ENCODE measurements at places on chromosomes 6 and 20. TPM values are rescaled to one million over a fixed set of nuclear protein-coding genes. Genes with fewer than 3 reads are reported as not detected.

GRCh38 chr6:108669673-108670072, 109.0 kb downstream of the FOXO3 start:
- no peak for DNase-seq

- no peak for DNase-seq
Measured at GRCh38 chr20:23151885-23152284, 65.8 kb upstream of the CD93 start.

DNA sequence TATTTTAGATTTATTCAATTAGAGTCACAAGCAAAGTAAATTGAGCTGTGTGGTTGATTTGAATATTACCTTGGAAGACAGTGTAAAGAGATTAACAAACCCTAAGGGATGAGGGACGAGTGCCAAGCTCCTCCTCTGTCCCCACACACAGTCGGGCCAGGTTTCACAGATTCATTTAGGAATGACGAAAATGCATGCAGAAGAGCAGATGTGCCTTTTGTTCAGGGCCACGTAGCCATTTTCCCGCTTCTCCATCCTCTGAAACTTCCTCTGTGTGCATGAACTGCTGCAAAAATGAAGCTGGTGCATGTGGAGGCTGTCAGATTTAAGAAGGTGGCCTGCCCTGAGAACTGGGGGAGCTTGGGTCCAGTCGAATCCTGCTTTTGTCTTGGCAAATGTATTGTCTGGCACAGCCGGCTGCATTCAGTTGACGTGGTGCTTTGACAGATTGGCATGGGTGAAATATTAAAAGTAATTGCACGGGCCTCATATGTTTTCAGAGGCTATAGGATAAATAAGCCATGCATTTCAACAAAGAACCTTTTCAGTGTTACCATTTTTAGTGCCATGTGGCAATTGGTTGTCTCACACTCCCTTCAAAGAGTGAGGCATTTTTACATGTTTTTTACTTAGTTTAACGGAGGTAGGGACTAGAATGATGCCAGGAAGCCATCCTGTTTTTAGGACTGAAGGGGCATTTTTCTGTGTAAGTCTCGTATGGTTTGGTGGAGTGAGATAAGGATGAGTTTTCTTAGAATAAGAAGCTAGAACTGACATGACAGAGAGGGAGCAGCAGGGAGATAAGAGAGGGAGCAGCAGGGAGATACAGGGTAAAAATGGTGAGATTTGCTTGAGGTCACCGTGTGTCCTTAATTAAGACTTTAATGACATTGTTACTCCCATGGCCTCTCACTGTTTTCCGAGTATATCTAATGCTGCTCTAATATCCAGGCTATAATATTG, 361.1 kb downstream of the NRN1 start:
- no peak for DNase-seq

GRCh38 chr20:59402681-59403080, 102.3 kb downstream of the EDN3 start:
- DNase-seq = peak; percentile 30

DNA sequence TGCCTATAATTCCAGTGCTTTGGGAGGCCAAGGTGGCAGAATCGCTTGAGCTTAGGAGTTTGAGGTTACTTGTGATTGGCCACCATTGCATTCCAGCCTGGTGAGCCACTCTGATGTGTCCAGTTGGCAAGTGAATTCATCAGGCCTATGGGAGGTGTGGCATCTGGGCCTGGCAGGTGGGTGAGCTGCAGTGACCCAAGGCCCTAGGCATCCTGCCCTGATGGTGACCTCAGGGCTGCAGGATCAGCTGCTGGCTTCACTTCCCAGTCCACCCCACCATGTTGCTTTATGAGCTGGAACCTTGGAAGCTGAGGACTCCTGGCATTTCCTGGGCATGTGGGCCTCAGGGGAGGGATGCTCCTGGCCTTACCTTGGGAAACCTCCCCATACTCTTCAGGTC, 20.5 kb downstream of the RSPH9 start:
- DNase-seq = no peak

GRCh38 chr6:37241131-37241530, 16.4 kb upstream of the TBC1D22B start:
- DNase-seq = no peak

DNA sequence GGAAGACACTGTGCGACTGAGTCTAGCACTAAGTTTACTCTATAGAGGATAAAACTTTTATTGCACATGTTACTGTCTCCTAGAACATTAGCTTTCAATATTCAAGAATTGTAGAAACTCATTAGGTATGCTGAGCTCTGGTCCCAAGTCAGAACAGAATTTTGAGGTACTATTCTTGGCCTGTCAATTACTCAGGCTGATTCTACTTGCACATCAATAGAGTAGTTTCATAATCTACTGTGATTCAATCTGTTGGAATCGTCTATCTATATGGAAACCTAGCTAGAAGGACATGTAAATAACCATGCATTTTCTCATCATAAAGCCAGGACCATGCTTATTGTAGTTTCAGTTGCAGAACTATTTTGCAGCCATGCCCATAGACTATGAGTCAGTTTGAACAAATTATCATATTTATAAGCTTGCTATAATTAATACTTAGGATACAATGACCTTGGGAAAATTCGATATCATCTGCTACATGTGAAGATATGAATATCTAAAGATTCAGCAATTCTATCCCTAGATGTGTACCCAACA, 41.6 kb downstream of the FLRT3 start:
- no peak for DNase-seq

DNA sequence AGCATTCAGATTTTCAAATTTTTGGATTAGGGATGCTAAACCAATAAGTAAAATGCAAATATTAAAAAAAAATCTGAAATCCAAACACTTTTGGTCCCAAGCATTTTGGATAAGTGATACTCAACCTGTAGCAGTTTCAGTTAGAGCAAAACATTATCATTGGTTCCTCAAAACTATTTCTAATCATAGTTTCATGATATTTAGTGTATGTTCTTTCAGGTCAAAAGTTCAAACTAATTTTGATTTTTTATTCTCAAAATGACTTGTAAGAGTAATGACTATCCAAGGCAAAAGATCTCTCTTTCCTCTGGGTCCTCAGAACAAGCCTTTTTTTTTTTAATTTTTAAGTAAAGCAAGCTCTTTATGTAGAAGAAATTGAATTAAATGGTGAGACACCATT, 64.0 kb upstream of the TFB1M start:
- no peak for DNase-seq

- DNase-seq = no peak
Measured at GRCh38 chr6:151721146-151721545, 86.3 kb upstream of the ESR1 start.

- DNase-seq = no peak
Measured at GRCh38 chr6:117165911-117166499, 99.4 kb upstream of the VGLL2 start.

- no peak for DNase-seq
Measured at GRCh38 chr20:4350096-4350495, 334.7 kb upstream of the RNF24 start.

- no peak for DNase-seq
Measured at GRCh38 chr6:163416557-163417253, 2.2 kb downstream of the QKI start.

- DNase-seq = no peak
Measured at GRCh38 chr6:16136621-16137450, 8.0 kb downstream of the MYLIP start.

GRCh38 chr6:52115145-52115741, 27.8 kb upstream of the PKHD1 start:
- no peak for DNase-seq

- DNase-seq = no peak
Measured at GRCh38 chr6:148967011-148967520, 220.2 kb downstream of the UST start.

GRCh38 chr6:47483853-47484546, 6.4 kb downstream of the CD2AP start:
- DNase-seq = no peak

GRCh38 chr6:87705070-87705691, 3.1 kb upstream of the AKIRIN2 start:
- no peak for DNase-seq

GRCh38 chr6:41373627-41373918, 38.2 kb downstream of the NCR2 start:
- no peak for DNase-seq

- DNase-seq = peak; percentile 77
Measured at GRCh38 chr20:4038047-4038459, 22.7 kb upstream of the RNF24 start.

GRCh38 chr6:26594131-26594498, 2.6 kb upstream of the ABT1 start:
- DNase-seq = no peak

DNA sequence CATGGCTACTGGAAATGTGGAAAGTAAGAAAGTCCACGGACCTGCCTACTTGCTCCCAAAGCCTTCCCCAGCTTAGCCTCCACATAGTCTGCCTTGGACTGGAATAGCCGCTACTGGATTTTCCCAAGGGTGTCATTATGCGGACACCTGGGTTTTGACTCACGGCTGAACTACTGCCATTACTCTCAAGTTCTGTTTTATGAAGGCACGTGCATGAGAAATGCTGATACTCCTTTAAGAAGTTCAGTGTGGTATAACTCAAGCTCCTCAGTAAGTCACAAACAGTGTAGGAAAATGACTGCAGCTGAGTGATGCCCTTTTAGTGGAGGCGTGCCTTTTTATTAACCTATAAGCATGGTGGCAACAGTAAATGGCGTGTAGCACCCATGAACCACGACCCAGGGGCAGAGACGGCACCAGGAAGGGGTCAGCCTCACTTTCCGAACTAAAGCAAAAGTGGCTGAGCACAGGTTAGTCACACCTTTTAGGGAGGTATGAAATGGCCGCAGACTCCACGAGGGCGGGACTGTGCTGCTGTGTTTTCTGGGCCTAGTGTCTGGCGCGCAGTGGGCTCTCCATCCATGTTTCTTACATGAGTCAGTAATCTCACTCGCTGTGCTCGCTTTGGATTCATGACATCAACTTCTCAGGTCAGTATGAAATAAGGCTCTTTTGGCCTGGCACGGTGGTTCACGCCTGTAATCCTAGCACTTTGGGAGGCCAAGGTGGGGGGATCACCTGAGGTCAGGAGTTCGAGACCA, 23.9 kb downstream of the PSMG4 start:
- DNase-seq = peak; percentile 15

DNA sequence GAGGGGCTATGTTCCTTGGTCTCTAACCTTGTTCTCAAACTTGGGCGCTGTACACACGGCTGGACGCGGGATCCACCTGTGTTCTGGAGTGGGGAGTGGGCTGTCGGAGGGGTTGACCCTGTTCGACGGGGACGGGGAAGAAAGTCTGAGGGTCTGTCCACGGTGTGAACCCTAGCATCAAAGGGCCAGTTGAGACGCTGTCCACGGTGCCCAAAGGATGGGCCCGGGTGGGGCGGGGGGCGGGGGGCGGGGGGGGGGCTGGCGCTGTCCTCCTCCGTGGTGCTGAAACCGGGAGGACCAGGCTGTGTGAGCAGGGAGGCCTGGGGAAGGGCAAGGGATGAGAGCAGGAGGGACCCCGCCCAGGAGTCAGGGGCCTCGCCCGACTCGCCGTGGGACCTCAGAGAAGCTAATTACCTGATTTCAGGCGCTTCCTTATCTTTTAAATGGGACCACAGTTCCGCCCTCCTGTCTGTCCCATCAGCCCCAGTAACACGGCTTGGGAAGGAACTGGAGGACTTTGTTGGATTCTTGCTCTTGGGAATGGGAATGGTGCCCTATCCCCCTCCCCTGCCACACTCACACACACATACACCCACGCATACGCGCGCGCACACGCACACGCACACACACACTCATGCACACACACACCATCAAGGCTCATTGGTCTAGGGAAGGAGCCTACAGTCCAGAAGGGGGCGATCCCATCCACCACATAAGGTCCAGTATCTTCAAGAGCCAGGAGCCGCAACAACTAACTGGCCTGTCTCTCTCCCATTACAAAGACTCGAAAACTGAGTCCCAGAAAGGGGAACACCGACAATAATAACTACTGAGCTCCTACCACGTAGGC, 1.0 kb upstream of the VSTM2L start:
- peak; percentile 39 for DNase-seq

DNA sequence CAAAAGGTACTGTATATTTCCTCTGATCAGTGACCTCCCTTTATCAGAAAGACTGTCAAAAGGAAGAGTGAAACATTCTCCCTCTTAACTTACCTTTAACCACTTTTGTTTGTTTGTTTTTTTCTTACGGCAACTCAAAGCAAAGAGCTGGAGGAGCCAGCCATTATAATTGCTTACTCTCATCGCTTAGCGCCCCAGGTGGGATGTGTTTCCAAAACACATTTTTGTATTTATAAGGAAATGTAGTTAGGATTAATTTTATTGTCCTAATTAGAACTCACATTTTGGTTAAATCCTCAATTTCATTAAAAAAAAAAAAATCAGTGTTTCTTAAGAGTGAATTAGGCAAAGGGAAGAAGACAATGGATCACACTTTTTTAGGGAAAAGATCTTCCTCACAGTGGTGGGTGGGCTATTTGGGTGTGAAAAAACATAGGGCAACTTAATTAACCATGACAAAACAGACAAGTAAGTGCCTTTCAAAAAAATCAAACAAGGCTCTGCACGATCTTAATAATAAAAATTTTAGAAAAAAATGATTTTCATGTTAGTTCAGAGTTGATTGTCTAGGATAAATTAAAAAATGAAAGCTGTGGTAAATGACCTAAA, 1.2 kb upstream of the PHACTR2 start:
- no peak for DNase-seq

GRCh38 chr20:59160389-59161115, 3.1 kb upstream of the ZNF831 start:
- no peak for DNase-seq

GRCh38 chr20:33852626-33853506, 41.7 kb downstream of the CHMP4B start:
- DNase-seq = no peak

DNA sequence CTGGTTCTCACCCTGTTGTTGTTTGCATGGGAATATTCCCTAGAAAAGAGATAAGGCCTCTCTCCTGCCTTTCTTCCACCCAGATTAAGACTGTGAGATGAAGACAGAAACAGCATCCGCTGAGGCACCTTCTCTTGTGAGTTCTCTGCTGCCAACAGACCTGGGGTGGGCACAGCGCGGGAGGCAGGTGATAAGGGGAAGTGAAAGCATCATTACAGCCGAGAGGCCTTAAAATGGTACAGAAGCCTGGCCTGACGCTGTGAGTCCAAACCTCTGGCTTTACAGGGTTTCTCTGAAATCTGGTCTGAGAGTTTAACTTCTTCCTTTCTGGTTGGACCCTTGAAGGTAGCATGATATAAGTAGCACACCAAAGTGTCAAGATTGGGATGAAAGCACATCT, 21.0 kb upstream of the IYD start:
- no peak for DNase-seq

- no peak for DNase-seq
Measured at GRCh38 chr6:27591699-27592480, 119.0 kb upstream of the ZNF184 start.

The TLDC2 gene
- 27.7 TPM for total RNA-seq

The GABRR2 gene
- total RNA-seq = 0.55 TPM

The NMBR gene
- total RNA-seq = not detected

The SLC17A2 gene
- total RNA-seq = not detected

The TCF15 gene
- 0.22 TPM for total RNA-seq

The SNX14 gene
- total RNA-seq = 84.5 TPM

The TINAG gene
- total RNA-seq = 41.6 TPM

The BTBD9 gene
- total RNA-seq = 26.1 TPM

The WFDC5 gene
- not detected for total RNA-seq

The GMPR gene
- 5.6 TPM for total RNA-seq

The FNDC11 gene
- not detected for total RNA-seq

The GTSF1L gene
- total RNA-seq = not detected

The C6orf52 gene
- not detected for total RNA-seq
